GM23338 (cell line): ENCODE measurements at places on chromosomes 5 and 9.

GRCh38 chr5:131974956-131975726, 29.7 kb upstream of the MEIKIN start:
- peak; percentile 36 for DNase-seq

- DNase-seq = no peak
Measured at GRCh38 chr5:174120401-174121005, 75.0 kb downstream of the NSG2 start.

DNA sequence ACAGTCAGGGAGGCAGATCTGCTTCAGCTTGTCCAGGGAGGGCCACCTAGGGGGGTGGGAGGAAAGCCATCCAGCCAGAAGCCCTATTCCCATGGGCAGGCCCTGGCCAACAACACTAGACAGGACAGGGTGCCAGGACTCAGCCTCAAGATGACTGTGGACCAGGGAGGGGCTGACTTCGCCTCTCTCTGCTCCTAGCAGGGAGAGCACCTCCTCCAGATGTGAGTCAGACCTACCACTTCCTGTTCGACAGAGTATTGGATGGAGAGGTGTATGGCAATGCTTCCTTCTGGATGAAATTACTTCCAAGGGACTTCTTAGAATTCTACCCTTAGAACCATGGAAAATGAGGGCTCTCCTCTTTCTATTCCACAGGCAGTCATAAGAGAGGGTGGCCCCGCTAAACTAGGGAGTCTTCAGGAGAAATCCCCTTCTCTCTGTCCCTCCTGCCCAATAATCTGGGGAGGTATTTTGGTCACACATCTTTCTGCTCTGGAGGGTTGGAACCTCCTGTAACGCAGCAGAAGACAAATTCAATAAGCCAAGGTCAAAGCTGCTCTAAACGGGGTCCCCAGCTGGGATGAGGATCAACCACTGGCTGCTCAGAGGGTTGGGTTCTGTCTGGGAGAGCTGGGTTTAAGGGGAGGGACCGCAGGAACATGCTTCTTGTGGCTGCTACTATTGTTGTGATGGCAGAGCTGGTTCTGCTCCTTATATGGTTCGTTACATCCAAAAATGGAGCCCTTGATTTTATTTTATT, 23.2 kb upstream of the RCL1 start:
- DNase-seq = no peak

GRCh38 chr5:80764786-80765185, 110.0 kb upstream of the DHFR start:
- DNase-seq = no peak

DNA sequence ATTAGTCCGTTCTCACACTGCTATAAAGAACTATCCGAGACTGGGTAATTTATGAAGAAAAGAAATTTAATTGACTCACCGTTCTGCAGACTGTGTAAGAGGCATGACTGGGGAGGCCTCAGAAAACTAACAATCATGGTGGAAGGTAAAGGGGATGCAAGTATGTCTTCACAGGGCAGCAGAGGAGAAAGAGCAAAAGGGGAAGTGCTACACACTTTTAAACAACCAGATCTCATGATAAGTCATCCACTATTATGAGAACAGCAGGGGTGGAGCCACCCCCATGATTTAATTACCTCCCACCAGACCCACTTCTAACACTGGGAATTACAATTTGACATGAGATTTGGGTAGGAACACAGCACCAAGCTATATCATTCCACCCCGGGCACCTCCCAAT, 26.6 kb downstream of the FST start:
- no peak for DNase-seq

DNA sequence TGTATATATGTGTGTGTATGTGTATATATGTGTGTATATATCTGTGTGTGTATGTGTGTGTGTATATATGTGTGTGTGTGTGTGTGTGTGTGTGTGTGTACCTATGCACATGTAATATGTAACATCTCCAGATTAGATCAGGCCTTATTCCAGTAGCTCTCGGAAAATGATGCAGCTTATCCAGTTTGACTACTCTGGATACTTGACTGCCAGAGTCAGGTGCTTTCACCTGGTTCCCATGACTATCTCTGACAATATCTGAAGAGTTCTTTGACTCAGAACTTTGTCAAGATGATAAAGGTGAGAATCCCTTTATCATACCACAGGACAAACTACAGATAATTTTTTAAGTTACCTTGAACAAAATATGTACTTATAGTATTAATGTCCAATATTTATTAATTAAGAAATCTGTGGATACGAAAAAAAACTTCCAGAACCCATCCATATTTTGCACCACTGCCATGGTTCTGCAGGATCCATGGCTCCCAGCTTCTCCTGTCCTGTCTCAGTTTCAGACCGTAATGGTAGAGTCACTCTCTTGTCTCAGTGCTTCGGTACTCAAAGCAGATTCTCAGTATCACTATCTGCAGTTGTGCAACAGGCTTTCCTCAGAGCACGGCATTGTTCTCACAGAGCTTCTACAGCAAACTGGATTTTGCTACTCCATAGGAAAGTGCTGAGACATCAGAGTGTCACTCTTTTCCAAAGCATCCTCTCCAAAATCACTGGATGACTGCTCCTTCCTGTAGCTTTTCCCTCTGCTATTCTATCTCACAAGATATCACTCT, 164.4 kb upstream of the SLC12A2 start:
- DNase-seq = no peak

DNA sequence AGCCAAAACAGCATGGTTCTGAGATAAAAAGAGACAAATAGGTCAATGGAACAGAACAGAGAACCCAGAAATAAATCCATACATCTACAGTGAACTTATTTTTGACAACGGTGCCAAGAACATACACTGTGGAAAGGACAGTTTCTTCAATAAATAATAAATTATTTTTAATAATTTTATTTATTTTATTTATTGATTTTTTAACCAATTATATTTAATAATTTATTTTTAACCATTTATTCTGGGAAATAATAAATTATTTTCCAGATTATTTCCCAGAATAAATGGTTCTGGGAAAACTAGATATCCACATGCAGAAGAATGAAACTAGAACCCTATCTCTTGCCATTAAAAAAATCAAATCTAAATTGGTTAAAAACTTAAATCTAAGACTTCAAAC, 1143.8 kb upstream of the DMAC1 start:
- no peak for DNase-seq

DNA sequence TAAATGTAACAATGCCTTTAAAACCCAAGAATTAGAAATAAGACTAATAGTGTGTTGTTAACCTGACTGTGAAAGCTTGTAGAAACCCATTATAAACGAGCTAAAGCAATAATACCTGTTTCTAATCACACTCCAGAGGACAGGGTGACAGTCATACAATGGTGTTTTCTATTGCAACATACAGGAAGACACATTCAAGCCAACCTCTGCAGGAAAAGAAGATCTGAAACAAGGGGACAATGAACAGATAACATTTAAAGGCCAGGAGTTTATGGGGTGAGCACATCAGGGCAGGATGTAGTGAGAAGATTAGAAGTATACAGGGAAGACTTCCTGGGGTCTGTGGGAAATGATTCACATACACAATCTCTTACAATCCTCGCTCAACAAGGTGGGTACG, 13.8 kb downstream of the BARHL1 start:
- DNase-seq = no peak

DNA sequence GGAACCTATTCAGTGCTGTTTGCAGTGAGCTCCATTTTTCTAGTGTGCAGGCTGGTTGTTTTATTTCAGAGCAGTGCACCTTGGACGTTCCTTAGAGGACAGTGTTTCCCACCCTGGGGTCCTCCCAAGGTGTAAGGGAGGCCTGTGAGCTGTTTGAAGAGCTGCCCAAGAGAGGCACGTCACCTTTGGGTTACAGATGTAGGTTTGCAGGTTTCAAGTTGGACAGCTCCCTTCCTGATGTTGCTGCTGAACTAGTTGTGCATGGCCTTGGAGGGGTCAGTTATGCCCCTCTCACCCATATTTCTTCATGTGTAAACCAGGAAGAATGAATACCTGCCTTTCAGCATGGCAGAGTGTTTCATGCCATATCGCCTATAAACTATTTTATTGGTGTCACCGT, 34.7 kb upstream of the POMT1 start:
- no peak for DNase-seq

DNA sequence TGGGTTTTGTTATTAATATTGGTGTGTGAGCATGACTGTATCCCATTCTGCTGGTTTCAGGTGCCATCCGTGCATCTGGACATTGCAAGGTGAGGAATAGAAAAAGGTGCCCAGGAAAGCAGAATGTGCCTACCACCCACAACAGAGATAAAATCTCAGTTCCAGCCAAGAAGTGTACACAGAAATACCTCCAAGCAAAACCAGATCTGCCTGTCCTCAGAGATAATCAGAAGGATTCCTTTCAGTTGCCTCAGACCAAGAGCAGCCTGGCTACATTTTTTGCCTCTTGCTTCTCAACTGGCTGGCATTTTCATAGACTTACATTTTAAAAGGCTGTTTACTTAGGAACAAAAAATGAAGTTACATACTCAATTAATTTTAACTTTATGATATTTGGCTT, 12.1 kb upstream of the ABLIM3 start:
- no peak for DNase-seq

DNA sequence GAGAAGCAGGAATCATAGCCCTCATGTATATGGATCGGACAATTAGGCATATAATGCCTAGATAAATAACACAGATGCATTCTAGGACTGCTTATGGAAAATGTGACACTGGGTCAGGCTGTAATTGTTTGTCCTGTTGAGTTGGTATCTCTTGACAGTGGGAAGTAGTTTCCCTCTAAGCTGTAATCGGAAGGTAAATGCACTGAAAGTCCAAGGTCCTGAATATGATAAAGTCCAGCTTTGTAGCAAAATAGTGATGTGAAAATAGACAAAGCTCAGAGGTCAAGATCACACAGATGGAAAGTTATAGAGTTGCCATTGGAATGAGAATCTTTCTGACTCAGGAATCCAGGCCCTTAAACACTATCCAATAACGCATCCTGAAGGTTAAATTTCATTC, 214.2 kb downstream of the GABRB2 start:
- DNase-seq = no peak

DNA sequence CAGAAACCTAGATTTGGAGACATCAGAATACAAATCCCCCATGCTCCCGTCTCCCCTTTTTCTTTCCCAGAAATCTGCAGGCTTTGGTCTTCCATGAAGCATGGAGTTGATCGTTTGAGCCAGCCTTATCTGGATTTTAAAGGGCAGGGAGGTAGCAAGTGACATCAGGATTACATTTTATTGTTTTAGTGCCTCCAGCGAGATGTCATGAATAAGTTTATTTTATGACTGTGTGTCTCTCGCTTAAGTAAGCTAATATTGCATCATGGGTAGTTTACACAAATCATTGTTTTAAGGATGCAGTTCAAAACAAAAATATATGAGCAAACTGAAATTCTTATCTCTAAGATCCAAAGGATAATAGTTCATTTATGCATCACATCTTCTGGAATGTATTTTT, 50.7 kb upstream of the TNFSF8 start:
- no peak for DNase-seq

GRCh38 chr9:126750941-126751725, 53.7 kb upstream of the ZBTB43 start:
- DNase-seq = no peak

DNA sequence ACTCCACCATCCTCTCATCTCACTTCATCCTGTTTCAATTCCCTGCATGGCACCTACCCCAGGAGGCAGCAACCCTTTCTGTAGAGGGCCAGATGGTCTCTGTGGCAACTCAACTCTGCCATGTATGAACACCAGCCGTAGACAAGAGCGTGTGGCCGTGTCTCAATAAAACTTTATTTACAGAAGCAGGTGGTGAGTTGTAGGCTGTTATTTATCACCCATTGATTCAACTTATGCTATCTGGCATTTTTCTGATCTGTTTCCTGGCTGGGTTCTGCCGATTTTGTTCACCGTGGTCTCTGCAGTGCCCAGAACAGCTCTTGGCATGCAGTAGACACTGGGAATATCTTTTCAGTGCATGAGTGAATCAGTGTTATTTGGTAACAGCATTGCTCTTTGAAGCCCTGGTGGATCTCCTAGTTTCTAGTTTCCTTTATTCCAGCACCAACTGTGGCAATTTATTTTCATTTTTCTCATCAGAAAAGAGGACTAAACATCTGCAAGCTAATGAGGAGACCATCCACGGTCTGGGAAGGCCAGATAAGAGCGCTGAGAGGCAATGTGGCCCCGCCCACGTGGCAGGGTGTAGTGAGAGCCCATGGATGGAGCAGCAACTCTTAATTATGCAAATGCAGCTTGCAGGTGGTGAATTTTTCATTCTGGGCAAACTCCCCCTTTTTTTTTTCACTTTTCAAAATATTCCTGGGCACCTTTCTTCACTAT, 77.9 kb downstream of the CTSL start:
- no peak for DNase-seq

DNA sequence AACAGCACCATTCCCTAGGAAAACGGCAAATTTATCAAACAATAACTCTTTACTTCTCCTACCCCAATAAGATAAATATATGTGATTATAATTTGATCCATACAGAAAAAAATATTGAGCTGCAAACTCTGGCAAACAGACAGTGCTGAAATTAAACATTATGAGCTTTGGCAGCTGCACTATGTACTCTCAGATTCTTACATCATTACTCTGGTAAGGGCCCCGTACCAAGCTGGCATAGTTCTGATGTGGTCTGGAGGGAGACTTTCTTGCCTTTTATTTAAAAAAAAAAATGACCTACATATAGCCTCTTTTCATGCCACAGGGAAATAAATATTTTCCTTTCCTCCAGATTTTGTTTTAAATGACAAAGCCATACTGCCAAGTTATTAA, 95.0 kb downstream of the NR6A1 start:
- DNase-seq = no peak

GRCh38 chr9:18665947-18666346, 192.0 kb downstream of the ADAMTSL1 start:
- DNase-seq = no peak

- no peak for DNase-seq
Measured at GRCh38 chr9:35745569-35745968, 3.5 kb downstream of the GBA2 start.

- DNase-seq = no peak
Measured at GRCh38 chr5:157729858-157730257, 1.4 kb upstream of the THG1L start.

- no peak for DNase-seq
Measured at GRCh38 chr5:73482383-73483136, 15.7 kb upstream of the BTF3 start.

DNA sequence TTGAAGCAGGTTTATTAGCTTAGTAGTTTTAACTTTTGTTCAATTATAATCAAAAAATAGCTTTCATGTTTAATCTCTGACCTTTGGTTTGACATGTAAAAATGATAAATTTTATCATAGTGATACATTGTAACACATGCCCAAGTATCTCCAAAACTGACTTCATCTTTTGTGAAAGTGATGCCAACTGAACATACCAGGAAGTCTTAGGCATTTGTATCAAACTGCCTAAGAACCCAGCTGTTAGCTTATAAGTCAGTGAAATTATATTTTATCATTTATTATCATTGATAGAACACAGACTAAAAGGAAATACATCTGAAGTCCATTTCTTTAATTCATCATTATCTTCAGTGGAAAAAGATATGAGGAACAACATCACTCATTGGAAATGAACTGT, 39.1 kb downstream of the NIPBL start:
- DNase-seq = no peak

- DNase-seq = no peak
Measured at GRCh38 chr5:101989659-101990058, 306.4 kb downstream of the SLCO4C1 start.
